NCI-H1105 treated with DMSO at 0.1 percent for 48 hours (cell line): ENCODE measurements at places on chromosomes 7 and 10.

GRCh38 chr7:116150588-116150987, 59.8 kb upstream of the TES start:
- DNase-seq, result no peak

- no peak for DNase-seq
Observed at GRCh38 chr10:52440612-52441285, 126.7 kb downstream of the DKK1 start.

DNA sequence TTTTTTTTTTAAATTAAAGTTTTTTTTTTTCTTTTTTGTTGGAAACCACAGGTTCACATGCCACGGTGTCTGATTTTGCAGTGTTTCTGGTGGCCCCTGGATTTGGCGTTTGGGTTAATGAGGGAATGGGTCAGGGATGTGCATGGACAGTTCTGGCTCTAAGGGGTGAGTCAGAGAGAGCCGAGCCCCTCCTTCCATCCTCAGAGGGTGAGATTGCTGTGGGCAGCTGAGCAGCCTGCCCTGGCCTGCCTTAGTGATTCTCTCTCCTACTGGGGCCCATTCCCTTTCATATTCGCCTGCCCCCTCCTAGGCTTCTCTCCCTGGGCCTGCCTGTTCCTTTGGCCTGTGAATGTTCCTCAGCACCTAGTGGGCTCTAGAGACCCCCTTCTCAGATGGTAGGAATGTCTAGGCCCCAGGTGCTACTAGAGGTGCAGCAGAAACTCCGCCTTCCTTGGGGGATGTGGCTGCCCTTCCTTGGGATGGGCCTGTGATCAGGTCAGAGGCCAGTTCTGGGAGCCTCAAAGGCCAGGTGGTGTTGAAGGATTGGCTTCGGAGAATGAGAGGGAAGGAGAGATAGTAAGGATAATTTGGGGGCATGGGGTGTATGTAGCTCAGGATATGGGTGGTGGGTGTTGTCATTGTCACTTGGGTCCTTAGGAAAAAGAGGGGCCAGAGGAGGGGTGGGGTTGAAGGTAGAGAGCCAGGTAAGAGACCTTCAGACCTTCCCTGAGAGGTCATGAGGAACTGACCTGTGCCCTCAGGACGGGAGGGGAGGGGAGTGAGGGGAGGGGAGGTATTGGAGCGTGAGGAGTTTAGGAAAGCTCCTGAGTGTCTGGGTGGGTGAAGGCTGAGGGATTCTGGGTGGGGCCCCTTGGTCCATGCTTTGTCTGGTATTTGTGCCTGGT, 19.8 kb downstream of the TSPAN14 start:
- DNase-seq, result no peak

DNA sequence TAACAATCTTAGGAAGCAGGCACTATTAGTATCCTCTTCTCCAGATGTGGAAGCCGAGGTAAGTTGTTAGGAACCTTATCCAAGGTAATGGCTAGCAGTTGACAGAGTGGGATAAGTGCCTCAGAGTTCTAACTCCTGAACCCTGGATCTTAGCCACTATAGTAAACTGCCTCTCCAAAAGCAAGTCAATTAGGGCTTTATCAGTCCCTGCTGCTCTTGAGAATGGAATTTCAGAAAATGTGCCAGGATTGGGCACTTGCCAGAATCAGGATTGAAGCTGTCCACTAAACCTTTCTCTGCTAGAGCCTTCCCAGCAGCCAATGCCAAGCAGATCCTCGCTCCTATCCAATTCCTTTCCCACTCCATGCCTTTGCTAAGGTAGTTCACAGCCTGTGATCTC, 777.5 kb upstream of the POM121L12 start:
- DNase-seq, result peak; percentile 11

GRCh38 chr10:35795131-35795824, 153.2 kb upstream of the FZD8 start:
- DNase-seq, result no peak

DNA sequence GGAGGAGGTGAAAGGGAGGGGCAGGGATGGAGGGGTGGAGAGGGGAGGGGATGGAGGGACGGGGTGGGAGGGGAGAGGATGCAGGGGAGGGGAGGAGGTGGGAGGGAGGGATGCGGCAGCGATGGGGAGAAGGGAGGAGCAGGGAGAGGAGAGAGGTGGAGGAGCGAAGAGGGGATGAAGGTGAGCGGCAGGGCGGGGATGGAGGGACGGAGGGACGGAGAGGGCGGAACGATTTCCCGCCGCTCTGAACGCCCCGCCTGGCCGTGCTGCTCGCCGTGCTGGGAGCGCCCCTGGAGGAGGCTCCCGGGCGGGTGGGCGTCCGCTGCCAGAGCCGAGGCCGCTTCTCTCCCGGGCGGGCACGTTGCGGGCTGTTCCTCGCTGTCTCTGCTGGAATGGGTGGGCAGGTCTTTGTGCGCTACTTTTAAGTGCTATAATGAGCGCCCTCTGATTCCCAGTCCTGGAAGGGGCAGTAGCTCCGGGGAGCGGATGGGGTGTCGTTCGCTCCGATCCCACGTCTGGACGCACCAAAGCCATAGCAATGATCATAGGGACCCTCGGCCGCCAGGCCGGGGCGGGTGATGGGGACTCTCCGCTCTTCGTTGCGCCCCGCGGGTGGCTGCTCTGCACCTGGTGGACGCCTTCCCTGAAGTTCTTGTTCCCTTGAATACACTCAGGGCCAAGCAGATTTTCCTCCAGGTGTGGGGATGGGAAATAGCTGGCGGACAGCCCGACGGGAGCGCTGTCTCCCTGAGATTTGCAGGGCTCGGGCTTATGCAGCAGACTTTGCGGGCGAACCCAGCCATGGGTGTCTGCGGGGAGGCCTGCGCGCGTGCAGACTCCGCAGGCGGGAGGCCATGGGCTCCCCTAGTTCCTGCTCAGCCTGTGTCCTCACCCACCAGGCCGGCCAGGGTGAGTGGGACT, 81.1 kb upstream of the CPXM2 start:
- DNase-seq, result no peak

DNA sequence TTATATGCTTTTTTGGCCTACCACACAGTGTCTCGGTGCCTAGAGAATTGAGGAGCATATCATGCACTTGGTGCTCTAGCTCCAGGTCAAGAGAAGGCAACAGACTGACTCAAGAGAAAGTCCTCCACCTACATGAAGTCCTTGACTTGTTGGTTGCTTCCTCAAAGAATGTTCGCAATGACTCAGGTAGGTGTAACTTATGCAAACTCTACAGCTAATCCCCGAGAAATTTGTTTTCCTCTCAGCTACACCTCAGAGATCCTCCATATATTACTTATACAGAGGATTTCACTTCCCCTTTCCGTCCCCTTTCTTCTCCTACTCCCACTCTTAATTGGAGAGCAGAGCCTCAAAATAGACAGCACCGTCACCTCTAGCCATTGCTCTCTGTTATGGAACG, 1013.1 kb downstream of the KCNMA1 start:
- DNase-seq, result no peak

DNA sequence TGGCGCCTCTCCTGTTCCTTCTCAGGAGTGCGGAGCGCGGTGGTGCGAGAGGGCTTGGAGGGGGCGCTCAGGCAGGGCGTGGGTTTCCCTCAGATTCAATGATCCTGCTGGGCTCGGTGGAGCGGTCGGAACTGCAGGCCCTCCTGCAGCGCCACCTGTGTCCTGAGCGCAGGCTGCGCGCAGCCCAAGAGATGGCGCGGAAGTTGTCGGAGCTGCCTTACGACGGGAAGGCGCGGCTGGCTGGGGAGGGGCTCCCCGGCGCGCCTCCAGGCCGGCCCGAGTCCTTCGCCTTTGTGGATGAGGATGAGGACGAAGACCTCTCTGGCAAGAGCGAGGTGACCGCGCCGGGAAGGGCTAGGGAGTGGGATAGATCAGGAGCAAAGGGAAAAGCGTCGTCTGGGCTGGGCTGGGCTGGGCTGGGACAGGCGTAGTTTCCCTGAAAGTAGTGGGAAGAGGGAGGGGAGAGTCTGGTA, 17.0 kb downstream of the FAM131B start:
- peak; percentile 69 for DNase-seq

- DNase-seq, result no peak
Observed at GRCh38 chr10:59700709-59701108, 8.9 kb downstream of the SLC16A9 start.

DNA sequence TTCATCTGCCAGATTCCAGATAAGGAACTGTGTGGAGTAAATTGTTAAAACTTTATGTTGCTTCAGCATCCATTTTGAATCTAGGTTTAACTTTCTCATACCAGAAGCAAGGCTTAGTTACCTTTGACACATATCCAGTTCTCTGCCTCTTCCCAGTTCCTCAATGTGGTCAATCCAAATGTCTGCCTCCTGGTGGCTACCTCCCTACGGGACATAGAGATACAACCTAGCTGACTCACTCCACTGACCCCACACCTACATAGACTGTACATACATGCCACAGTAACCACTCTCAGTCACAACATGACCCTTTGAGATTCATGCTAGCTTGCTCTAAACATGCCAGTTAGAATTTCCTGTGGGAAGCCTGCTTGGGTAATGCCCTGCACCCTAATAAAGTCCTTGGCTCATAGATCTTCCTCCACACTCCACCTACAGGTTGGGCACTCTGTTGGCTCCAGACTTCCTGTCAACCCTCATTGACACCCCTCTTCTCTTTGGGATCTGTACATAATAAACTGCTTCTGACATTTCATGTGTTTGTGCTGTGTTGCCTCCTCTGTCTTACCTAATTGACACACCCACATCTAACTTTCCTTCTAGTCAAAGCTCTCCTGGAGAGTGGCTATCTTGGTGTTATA, 278.1 kb downstream of the HTR7 start:
- DNase-seq, result no peak

DNA sequence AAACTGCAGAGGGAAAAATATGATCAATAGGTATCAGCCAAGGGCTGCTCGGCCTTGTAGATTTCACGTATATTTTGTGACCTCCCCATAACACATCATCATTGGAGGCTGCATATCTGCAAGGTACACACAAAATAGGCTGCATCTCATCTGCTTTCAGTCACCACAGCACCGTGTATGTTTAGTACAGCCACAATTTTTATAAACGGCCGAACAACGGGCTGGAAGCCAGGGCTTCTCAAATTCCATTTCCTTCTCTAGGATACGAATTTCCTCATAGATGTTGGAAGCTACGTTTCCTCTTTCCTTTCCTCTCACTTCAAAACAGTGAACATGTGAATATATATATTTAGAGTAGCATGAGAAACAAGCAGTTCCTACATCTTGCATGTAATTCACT, 20.2 kb upstream of the FOXK1 start:
- no peak for DNase-seq

DNA sequence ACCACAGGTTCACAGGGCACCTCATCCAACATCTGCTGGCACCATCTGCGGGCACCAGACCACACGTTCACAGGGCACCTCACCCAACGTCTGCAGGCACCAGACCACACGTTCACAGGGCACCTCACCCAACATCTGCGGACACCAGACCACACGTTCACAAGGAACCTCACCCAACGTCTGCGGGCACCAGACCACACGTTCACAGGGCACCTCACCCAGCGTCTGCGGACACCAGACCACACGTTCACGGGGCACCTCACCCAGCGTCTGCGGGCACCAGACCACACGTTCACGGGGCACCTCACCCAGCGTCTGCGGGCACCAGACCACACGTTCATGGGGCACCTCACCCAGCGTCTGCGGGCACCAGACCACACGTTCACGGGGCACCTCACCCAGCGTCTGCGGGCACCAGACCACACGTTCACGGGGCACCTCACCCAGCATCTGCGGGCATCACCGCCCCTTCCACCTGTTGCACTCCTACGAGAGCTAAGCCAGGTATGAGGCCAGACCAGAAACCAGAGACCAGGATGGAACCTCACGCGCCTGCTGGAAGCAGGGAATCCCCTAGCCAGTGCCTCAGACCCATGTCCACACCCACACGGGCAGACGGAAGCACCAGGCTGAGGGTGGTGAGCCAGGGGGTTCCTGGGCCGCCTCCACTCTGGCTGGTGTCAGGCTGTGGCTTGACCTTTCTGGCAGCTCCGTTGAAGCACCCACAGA, 182.8 kb downstream of the MAD1L1 start:
- no peak for DNase-seq

- DNase-seq, result peak; percentile 35
Observed at GRCh38 chr7:36526863-36527548, 137.3 kb downstream of the ANLN start.

- DNase-seq, result no peak
Observed at GRCh38 chr10:55369670-55370420, 568.8 kb upstream of the PCDH15 start.

GRCh38 chr10:120734483-120735078, 116.6 kb upstream of the WDR11 start:
- no peak for DNase-seq

- DNase-seq, result no peak
Observed at GRCh38 chr7:99383203-99383602, 8.7 kb downstream of the ARPC1B start.

DNA sequence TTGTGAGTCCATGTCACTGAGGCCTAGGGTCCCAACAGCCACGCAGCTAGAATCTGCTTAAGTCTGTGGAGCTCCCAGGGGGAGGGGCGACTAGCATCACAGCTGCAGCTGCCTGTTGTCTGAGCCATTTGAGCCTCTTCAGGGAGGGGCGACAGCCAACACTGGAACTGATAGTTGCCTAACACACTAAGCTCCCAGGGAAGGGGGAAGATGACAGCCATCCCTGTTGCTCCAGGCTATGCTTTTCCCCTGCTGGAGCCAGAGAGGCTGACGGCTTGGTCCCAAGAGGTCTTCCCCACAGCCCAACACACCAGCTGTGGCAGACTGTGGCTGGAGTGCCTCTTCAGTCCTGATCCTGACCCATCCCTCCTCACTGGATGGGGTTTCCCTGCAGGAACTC, 817.5 kb downstream of the NXPH1 start:
- no peak for DNase-seq

- DNase-seq, result no peak
Observed at GRCh38 chr7:70849580-70850235, 282.2 kb upstream of the GALNT17 start.

- DNase-seq, result no peak
Observed at GRCh38 chr7:106678795-106679152, 17.8 kb upstream of the CCDC71L start.

GRCh38 chr7:133203490-133203889, 49.4 kb upstream of the EXOC4 start:
- no peak for DNase-seq
